HAP-1 (cell line): ENCODE measurements at places on chromosomes 2 and 18.

- no peak for DNase-seq
Observed at GRCh38 chr2:118845522-118846441, 1.7 kb downstream of the EN1 start.

DNA sequence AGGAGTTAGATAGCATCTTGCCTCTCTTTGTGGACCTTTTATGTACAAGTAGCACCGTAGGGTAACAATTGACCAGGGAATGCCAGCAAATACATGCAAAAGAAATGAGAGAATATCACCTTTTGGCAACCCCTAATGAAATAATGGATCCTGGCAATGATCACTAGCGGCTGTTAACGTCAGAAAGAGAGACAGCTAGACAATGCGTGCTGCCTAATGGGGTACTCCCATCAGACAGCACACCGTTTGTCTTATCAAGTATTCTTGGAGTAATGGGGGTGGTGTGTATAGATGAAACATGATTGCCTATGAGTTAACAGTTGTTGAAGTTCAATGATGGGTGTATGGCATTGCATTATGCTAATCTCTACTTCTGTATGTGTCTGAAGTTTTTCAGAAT, 1.6 kb downstream of the ELAC1 start:
- peak; percentile 16 for DNase-seq

- DNase-seq: no peak
Observed at GRCh38 chr2:101753720-101754490, 56.4 kb downstream of the MAP4K4 start.

GRCh38 chr18:37483221-37483971, 82.2 kb downstream of the CELF4 start:
- DNase-seq: peak; percentile 69
